ENCODE measurements at places on chromosomes 5 and 9.

GRCh38 chr9:120308495-120308894 lies 271.5 kb downstream of the CDK5RAP2 start:
- DNase-seq = no peak

GRCh38 chr5:65774346-65774745 lies 52.3 kb downstream of the NLN start:
- DNase-seq = no peak

DNA sequence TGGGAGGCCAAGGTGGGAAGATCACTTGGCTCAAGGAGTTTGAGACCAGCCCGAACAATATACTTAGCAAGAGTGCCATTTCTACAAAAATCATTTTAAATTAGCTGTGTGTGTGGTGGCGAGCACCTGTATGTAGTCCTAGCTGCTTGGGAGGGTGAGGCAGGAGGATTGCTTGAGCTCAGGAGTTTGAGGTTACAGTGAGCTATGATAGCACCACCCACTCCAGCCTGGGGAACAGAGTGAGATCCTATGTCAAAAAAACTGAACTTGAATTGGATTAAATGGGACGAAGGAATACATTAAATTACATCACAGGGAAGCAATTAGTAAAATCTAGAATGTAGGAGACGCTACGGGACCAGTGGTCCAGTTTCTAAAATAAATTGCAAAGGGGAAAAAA lies 6.4 kb upstream of the ETF1 start:
- DNase-seq = no peak

DNA sequence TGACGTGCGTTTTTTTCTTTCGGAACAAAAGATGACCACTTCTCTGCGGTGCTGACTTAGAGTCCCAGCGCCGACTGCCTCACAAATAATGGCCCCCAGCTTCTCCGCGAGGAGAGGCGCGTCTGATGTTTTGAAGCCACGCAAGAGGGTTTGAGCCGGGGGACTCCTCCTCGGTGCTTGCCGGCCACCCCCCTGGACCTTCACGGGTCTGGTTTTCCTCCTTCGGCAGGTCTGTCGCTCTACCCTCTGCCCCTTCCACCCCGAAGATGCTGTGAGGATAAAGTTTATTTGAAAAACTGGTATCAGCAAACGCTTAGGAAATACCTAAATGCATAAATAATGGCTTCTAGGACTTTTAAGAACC lies 584 bp downstream of the USP20 start:
- DNase-seq = no peak

DNA sequence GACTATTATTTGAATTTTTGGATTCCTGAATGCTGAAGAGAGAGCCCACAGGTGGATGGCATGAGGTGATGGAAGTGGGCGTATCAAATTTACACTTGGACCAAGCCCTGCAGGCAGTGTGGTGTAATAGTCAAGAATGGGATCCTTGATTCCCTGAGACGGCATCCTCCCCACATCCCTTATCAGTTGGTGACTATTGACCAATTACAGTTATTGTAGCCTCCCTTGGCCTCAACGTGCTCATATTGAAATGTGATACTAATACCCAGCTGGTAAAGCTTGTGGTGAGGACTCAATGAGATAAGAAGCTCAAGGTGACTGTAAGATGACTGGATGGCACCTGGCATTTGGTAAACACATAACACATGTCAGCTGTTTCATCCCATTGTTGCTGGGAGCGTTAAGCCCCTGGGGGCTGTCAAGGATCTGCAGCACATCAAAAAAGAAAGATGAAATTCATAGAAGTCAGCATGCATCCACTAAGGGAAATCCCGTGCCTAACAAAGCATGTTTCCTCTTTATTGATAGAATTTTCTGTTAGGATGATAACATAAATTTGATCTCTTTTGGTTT lies 65.6 kb upstream of the IRX2 start:
- no peak for DNase-seq

DNA sequence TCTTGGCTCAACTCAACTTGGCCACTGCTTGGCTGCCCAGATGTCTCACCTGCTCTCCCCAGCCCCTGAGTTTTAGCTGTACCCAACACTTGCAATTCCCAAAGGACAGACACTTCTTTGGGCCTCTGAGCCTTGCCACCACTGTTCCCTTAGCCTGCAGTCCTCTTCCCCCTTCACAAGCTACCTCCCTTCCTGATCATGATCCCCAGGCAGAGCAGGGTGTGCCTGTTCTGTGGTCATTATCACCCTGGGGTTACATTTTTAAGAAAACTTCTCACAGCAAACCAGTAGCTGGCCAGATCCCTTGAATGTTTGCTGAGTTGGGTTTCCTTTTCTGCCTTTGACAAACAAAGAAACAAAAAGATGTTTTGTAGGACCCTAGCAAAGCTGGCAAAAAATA lies 87.5 kb upstream of the PRRC1 start:
- no peak for DNase-seq

- no peak for DNase-seq
Observed at GRCh38 chr9:104094534-104095015, 466 bp downstream of the SMC2 start.

GRCh38 chr5:6484446-6484845 lies 35.8 kb downstream of the UBE2QL1 start:
- no peak for DNase-seq

GRCh38 chr9:99731950-99732349 lies 89.7 kb upstream of the NR4A3 start:
- DNase-seq = no peak

GRCh38 chr5:72499730-72500129 lies 7.5 kb downstream of the ZNF366 start:
- DNase-seq = no peak

GRCh38 chr9:125594223-125594610 lies 112.8 kb downstream of the MAPKAP1 start:
- DNase-seq = no peak

GRCh38 chr9:93902780-93903655 lies 52.1 kb downstream of the BARX1 start:
- no peak for DNase-seq

- DNase-seq = no peak
Observed at GRCh38 chr9:2613730-2614271, 7.8 kb upstream of the VLDLR start.

DNA sequence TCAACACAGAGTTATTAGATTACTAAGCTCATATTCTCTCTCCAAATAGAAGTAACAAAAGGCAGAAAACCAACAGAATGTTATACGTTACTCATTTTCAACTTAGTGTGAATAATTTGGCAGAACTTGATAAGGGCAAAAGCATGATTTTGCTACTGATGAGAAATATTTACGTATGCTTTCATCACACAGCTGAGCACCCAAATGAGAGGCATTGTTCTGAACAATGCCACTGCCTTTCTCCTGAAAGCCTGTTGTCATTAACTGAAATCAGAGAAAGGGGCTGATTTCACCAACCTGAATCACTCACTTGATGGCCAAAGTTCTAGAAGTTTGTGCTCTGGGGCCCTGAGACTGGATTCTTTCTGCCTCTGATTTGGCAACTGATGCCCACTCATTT lies 367.5 kb upstream of the PTGER4 start:
- DNase-seq = no peak

GRCh38 chr5:101678481-101679193 lies 617.4 kb downstream of the SLCO4C1 start:
- no peak for DNase-seq

GRCh38 chr9:13166996-13167395 lies 112.5 kb downstream of the MPDZ start:
- peak; percentile 20 for DNase-seq

GRCh38 chr5:142248853-142249462 lies 75.9 kb downstream of the SPRY4 start:
- no peak for DNase-seq

GRCh38 chr5:13648822-13649221 lies 295.7 kb downstream of the DNAH5 start:
- DNase-seq = no peak

DNA sequence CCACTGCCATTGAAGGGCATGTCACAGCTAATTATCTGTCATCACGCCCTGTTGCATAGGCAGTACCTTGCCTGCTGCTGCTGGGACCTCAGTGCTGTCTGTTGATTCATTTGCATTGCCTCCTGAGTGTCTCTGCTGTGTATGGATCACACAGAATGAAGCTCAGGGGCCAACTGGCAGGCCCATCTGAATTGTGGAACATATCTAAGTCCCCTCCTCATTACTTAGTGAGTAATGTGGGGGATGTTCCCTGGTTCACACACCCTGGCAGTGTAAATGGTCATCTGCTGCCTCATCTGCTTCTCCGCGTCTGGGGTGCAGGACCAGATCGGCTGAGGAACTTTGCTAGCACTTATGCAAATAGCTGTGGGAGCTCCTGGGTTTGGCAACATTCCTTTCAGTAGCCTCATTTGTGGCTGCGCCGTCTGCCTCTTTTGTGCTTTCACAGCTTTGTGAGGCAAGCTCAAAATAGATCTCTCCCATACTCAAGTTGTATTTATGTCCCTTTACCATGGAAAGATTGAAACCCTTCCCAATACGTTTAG lies 25.4 kb downstream of the TYRP1 start:
- DNase-seq = no peak

DNA sequence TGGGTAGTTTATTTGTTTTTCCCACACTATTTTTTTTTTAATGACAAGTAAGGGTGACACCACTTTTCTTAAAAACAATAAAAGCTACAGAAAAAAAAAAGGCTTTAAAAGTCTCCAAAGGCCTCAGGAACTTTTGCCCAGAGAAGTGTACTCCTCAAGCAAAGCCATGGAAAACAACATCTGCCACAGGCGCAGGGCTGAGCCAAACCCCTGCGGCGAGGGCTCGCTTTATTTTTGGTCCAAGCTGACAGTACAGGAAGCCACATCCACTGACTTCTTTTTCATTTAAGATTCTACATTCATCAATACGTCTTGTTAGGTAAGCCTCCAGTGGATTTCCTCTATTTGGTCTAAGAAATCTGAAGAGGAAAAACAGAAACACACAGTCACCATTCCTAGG lies 51.9 kb upstream of the IFNK start:
- DNase-seq = no peak

- DNase-seq = no peak
Observed at GRCh38 chr5:126499853-126500342, 76.7 kb downstream of the GRAMD2B start.

- no peak for DNase-seq
Observed at GRCh38 chr5:78526049-78526525, 122.5 kb downstream of the LHFPL2 start.

- DNase-seq = no peak
Observed at GRCh38 chr5:178121391-178122276, 8.3 kb downstream of the N4BP3 start.

- DNase-seq = no peak
Observed at GRCh38 chr5:137374110-137374714, 124.9 kb downstream of the SPOCK1 start.

DNA sequence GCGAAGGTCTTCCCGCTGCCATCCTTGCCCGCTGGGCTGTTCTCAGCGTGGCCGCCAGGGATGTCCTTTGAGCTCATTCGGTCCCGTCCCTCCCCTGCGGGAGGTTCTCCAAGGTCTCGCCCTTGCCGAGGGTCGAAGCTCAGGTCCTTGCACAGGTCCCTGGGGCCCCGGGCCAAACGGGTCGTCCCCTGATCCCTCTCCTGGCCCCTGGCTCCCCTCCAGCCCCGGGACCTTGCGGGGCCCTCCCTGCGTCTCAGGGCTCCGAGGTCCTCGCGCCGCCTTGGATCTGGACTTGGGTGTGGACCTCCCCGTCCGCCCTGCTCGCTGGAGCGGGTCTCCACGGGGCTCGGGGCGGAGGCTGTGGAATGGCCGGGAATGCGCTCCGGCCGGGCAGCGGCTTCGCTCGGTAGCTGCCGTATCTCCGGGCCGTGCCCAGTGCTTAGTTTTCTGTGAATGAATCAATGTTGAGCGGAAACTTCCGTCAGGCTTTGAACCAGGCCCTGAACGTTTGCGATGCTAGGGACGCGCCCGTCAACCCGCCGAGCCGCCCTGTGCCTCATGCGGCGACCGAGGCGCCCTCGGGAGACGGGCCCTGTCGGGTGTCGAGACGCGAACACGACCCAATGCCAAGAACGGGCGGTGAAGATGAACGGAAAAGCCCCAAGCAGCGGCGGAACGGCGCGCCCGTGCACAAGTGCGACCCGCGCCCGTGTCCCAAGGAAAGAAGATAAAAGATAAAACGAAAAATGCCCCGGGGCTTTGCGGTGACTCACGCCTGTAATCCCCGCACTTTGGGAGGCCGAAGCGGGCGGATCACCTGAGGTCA lies 780 bp downstream of the RNU6ATAC start:
- DNase-seq = no peak

DNA sequence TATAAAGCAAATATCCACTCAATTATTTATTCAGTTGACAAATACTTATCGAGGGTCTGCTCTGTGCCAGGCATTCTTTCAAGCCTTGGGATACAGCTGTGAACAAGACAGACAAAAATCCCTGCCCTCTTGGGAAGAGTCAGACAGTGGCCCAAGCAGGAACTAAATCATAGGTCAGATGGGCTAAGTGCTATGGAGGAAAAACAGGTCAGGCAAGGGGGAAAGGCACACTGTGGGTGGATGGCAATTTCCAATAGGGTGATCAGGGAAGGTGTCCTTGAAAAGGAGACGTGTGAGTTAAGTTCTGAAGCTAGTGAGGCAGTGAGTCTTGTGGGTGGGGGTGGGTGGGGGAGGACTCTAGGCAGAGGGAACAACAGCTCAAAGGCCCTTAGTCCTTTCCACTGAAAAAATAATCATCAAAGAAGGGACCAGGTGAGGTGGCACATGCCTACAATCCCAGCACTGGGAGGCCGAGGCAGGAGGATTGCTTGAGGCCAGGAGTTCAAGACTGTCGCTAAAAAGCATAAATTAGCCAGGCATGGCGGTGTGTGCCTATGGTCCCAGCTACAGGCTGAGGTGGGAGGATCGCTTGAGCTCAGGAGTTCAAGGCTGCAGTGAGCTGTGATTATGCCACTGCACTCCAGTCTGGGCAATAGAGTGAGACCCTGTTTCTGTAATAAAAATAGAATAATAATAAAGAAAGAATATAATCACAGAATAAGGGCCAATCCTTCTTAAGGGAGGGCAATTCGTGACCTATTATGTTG lies 95.2 kb upstream of the CPEB4 start:
- no peak for DNase-seq

GRCh38 chr9:37729499-37729898 lies 24.1 kb upstream of the TRMT10B start:
- DNase-seq = no peak

GRCh38 chr5:125201446-125202052 lies 455.1 kb upstream of the ZNF608 start:
- DNase-seq = no peak

DNA sequence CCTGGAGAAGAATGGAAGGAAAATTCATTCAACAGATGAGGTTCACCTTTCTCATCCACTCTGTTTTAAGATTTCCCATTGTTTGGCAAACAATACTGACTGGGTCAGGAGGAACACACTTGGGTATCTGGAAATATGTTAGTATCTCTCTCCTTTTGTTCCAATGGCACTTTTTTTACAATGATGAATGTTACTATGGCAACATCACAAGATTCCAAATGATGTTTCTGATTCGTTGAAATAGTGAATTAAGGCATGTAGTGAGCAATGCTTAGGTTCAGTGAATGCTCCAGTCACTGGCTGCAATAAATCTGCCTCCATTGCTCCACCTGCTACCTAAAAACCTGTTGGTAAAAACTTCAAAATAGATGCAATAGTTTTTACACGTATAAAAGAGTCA lies 392.8 kb downstream of the DNAH5 start:
- no peak for DNase-seq

GRCh38 chr5:39083968-39084367 lies 9.8 kb upstream of the RICTOR start:
- no peak for DNase-seq

GRCh38 chr5:96706433-96707111 lies 44.4 kb downstream of the CAST start:
- DNase-seq = no peak

- no peak for DNase-seq
Observed at GRCh38 chr9:93648181-93648580, 71.8 kb downstream of the PHF2 start.
